ENCODE measurements at places on chromosomes 4 and X.

GRCh38 chrX:149540131-149540620 is 636 bp upstream of the EOLA1 start:
- peak; percentile 95 for DNase-seq

DNA sequence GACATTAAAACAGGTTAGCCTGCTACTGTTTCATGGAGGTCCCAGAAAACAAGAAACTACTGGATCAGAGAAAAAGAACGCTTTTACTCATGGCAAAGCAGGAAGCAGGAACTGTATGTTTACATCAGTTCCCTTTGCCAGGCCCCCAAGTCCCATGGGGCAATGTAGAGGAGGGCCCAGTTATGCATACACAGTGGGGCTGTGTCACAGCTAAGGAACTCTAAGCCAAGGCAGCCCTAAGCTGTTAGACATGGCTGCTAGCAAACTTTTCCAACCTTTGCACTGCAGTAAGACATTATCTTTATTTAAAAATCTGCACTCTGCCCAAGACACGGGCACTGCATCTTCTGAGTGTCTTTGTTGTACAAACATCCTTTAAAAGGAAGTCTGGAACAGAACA is 975.8 kb downstream of the C4orf33 start:
- DNase-seq, result no peak

GRCh38 chr4:147644471-147644870 is 27.3 kb downstream of the TMEM184C start:
- DNase-seq, result no peak

GRCh38 chrX:47226531-47227333 is 6.1 kb upstream of the USP11 start:
- no peak for DNase-seq

GRCh38 chrX:15988661-15989603 is 134.3 kb upstream of the AP1S2 start:
- DNase-seq, result no peak

- DNase-seq, result peak; percentile 29
These were observed 61.3 kb upstream of the NFKB1 start for GRCh38 chr4:102439812-102440211.

- no peak for DNase-seq
These were observed 2.3 kb upstream of the RNF212 start for GRCh38 chr4:1115528-1116293.

DNA sequence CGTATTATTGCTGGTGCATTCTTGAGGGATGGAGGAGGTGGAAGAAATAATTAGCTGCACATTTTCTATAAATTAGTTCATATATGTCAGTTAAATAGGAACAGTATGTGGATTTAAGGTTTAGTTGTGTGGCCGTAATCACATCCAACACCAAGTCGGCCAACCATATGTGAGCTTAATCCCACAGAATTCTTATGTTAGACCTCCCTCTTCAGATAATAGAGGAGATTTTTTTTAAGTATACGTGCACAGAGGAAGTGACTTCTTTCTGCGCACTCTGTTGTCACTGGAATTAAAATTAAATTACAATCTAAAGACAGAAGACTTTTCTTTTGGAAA is 2.1 kb downstream of the SEPTIN11 start:
- DNase-seq, result no peak

DNA sequence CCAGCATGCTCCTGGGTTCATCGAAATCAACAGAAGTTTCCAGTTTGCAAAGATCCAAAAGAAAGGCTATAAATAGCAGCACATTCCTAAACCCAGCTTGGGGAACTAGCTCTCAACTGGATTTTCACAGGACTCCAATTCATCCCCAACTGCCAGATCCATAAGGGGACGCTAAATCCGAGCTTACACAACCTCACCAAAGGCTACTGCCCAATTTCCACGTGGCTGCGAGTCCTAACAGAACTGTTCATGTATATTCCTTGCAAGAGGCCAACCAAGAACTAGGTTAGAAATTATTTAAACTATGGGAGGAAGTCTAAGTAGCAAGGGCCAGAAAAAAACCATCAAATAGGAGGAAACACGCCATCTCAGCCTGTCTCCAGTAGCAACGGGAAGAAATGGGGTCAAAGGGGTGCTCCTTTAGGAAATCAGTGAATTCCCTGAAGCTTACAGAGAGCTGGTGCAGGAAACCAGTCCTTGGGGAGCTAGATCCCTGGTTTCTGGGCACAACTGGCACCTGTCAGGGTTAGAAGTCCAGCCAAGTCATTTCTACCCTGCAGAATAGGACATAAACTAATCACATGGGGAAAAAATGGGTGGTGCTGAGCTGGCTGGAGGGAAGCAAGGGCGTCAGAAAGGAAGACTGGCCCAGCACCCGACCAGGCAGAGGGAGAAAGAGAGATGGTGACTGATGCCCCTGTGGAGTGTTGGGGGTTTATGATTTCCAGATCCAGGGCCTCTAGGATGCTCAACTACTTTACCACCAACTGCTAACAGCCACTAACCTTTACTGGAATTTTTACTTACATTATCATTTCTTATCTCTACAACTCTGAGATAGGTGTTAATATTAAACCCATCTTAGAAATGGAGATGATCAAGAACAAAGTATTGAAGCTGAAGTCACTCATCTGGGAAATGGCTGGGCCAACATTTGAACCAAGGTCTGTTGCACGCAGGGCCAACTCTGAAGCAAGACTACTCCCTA is 20.5 kb downstream of the RELL1 start:
- DNase-seq, result no peak

DNA sequence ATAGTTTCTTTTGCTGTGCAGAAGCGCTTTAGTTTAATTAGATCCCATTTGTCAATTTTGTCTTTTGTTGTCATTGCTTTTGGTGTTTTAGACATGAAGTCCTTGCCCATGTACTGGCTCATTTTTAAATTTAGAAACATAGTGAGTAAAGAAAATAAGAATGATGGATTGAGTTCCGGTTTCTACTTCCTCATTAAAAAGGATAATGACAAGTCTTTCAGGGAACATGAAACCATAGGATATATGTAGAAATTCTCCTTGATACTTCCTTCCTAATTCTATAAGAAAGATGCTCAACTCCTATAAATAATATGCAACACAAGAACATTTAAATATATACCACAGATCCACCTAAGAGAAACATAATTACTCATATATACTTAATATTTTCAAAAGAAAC is 240.9 kb downstream of the BANK1 start:
- DNase-seq, result no peak

GRCh38 chr4:173246719-173247118 is 78.1 kb downstream of the GALNT7 start:
- DNase-seq, result no peak

GRCh38 chrX:31132821-31133241 is 61.0 kb upstream of the FTHL17 start:
- peak; percentile 34 for DNase-seq

DNA sequence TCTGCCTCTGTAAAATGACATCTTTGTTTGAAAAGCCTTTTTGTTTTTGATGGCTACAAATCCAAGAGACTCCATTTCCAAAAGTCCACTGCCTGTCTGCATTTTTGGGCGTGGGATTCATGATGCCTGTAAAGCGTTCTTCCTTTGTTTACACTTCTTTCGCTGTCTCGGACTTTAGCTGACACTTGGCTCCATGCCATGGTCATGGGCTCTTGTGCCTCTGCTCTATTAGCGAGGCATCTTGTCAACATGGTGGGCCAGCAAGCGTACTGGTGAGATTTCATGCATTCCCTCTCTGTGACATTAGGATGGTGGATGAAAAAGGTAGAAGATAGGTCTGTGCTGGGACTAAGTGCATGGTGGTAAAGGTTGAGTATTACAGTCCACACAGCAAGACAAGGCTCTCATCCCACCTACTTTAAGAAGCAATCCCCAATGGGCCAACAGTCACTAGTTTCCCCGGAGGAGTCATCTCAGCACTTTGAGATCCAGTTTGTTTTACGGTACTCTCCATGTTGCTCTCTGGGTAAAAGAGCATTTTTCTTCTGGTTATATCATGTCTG is 298.2 kb upstream of the KLF3 start:
- DNase-seq, result no peak

- no peak for DNase-seq
These were observed 5.5 kb upstream of the PPP1R2C start for GRCh38 chrX:42783451-42783850.

- DNase-seq, result peak; percentile 88
These were observed 5.7 kb downstream of the SH3BP2 start for GRCh38 chr4:2798399-2799223.

DNA sequence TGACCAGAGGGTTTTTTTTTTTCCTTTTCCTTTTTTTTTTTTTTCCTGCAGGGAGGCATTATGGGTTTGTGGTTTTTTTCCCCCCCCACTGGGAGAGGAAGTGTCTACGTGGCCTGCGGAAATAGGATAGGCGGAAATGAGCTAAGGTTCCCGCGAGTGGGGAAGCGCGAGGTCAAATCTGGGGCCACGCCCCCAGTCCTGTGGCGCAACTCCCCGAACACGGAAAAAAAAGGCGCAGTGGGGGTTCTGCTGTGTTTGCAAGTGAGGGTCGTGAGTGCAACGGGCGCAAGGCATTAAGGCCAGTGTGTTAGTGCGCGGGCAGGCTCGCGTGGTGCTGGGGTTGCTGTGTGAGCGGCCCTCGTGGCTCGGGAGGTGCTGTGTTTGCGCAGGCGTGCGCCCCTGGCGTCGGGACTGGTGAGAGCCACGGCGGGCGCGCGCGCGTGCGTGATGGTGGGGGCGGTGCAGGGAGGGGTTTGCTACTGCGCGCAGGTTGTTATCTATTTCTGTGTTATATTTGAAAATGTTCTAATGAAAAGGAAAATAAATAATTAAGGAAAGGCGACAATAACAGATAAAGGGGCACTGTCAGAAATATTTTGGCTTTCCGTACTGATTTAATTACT is 685 bp upstream of the MORF4L2 start:
- DNase-seq, result peak; percentile 88

DNA sequence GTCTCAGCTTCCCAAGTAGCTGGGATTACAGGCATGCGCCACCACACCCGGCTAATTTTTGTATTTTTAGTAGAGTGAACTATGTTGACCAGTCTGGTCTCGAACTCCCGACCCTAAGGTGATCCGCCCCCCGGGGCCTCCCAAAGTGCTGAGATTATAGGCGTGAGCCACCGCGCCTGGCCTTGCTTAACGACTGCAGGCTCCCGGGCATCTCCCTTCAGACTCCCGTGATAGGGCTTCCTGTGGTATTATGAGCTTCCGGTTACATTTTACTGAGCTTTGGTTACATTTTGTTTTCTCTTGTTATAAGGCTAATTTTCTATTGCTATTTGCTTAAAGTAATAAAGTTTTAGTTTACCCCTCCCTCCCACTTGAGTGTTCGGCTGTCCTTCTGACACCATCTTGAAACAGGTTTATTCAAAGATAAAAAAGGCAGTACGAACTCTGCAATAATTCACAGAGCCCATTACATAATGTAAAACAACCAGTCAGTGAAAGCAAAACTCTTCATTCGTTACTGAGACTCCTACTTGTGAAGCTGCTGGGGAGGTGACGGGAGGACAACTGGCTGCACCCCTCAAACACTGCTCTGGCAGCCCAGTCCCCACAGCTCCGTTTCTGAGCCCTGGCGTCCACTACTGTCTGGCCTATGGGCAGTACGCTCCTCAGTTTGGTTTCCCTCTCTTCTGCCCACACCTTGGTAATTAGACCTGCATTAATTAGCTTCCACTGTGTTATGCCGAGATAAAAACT is 795.7 kb upstream of the SLIT2 start:
- DNase-seq, result no peak

DNA sequence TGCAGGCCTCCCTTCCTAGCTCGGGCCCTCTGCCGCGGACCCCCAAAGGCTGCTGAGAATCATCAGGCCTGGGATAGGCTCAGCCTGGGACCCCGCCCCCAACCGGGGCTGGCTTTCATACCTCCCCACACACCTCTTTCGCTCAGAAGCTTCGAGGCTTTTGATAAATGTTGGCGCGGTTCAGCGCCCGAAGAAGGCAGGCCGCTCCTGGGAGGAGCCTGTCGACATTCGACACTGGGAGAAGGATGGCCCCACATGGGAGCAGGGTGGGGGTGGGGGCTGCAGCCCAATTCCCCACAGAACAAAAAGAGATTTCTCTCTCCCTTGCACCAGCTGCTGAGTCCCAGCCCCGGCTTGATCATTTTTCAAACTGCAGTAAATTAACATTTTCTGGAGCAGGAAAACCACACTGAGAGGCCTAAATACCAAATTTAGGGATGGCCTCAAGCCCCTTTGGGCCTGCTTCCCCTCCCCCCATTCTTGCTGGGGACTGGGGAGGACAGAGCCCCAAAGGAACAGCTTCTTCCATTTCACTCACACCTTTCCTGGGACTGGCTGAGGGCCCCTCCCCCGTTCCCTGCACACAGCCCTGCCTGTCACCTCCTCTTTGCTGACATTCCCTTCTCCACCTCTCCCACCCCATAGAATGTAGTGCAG is 112.9 kb upstream of the PJA1 start:
- DNase-seq, result no peak

DNA sequence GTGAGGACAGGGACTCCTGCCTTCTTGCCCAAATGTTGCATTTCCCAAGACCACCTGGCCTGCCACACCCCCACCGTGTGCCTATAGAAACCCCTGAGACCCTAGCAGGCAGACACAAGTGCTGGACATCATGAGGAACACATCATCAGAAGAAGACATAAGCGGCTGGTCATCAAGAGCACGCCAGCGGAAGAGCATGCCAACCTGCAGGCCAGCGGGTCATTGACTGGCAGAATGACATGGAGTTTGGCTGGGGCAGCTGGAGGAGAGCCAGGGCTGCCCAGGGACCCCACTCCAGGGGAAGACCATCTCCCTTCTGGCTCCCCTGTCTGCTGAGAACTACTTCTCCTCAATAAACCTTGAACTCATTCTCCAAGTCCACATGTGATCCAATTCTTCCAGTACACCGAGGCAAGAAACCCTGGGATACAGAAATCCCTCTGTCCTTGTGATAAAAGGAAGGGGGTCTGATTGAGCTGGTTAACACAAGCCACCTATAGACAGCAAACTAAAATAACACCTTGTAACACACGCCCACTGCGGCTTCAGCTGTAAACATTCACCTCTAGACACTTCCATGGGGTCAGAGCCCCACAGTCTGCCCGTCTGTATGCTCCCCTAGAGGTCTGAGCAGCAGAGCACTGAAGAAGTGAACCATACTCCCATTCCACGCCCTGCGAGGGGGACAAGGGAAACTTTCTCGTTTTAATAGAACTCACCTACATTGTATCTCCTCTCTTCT is 164.8 kb upstream of the EMCN start:
- DNase-seq, result no peak

DNA sequence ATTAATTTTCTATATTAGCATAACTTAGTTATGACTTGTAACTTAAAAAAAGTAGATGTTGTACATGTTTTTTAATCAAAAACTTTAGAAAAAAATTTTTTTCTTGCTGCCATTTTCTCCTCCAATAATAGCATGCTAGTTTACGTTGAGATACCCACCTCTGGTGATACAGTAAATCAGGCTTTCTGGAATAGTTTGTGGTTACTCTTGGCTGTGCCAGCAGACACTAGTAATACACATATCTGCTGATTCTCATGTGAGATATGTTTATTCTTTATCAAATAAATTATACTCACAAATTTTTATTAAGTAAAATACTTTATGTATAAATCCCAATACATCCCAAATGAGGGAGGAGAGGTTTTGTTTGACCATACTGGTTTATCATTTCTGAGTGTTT is 117.3 kb downstream of the KLHL8 start:
- DNase-seq, result no peak

DNA sequence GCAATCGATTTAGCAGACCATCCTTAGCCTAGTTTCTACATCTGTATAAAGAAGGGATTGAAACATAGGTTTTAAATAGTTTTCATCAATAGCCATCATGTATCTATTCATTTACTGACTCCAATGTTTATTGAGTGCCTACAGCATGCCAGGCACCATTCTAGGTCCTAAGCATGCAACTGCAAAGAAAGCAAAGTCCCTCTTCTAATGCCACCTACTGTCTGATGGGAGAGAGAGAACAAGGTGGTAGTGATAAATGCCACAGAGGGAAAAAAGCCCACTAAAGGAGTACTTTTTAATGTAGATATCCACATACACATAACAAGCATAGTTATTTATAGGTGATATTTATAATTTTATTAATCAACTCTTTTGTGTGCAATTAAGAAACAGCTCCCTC is 67.6 kb upstream of the PPARGC1A start:
- DNase-seq, result no peak

Measured in hematopoietic multipotent progenitor cell treated with erythropoietin and hydrocortisone succinate and interleukin-3 and kit ligand, for 4 days (in vitro differentiated cells).